ENCODE measurements at places on chromosomes 4 and X.

GRCh38 chr4:108626056-108626455, 5.7 kb downstream of the RPL34 start:
- no peak for DNase-seq

DNA sequence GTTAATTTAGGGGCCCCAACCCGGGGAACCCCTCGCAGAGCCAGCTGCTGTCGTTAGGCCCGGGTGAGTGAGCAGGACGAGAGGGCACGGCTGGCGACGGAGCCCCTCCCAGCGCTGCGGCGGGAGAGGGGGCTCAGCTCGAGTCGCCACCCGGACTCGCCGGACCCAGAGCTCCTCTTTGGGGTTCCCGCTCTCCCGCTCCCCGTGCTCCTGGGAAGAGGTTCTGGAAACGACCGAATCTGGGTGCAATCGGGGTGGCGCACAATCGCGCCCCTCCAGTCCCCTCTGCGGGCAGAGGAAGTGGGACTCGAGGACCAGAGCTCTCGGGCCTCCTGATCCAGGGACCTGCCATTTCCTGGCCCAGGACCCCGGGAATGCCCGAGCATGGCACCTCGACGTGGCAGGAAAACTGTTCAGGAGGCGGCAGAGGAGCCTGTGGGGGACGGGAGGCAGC, 37.3 kb upstream of the ARAF start:
- DNase-seq: no peak

DNA sequence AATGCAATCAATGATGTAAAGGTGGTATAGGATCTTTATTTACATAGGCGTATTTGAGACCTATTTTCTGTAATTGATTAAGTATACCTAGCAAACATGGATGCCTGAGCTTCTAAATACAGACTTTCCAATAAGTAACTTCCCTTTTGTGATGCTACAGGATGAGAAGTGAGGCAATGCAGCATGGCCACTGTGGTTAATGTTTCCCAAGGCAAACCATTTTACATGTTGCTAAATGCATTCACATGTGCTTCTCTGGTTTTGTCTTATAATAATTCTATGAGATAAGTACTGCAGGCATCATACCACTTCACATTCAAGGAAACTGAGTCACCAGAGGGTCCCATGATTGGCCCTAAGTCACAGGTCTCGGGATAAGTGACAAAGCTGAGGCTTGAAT, 35.7 kb upstream of the NKX3-2 start:
- DNase-seq: no peak

DNA sequence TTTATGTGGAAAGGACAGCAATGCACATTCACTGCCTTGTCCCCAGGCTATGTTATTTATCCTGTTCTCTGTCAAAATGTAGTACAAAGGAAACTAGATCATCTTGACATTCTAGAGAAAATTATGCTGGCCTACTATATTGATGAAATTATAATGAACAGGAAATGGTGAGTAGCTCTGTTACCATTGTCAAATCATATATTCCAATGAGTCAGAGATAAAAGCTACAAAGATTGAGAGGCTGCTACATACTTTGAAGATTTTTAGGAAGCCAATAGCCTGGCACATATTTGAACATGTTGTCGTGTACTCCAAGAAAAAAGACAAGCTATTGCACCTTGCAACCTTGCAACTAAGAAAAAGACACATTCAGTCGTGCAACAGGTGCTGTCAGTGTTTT, 52.7 kb upstream of the TET2 start:
- no peak for DNase-seq
